ENCODE measurements at places on chromosomes 4 and X.

- no peak for DNase-seq
Measured at GRCh38 chrX:1023676-1024075, 188.8 kb downstream of the CRLF2 start.

GRCh38 chrX:129779086-129779672 is 570 bp upstream of the SASH3 start:
- no peak for DNase-seq

GRCh38 chr4:58514299-58514698 is 1404.1 kb upstream of the IGFBP7 start:
- no peak for DNase-seq

GRCh38 chr4:21307709-21308108 is 607.5 kb downstream of the PACRGL start:
- DNase-seq, result no peak

DNA sequence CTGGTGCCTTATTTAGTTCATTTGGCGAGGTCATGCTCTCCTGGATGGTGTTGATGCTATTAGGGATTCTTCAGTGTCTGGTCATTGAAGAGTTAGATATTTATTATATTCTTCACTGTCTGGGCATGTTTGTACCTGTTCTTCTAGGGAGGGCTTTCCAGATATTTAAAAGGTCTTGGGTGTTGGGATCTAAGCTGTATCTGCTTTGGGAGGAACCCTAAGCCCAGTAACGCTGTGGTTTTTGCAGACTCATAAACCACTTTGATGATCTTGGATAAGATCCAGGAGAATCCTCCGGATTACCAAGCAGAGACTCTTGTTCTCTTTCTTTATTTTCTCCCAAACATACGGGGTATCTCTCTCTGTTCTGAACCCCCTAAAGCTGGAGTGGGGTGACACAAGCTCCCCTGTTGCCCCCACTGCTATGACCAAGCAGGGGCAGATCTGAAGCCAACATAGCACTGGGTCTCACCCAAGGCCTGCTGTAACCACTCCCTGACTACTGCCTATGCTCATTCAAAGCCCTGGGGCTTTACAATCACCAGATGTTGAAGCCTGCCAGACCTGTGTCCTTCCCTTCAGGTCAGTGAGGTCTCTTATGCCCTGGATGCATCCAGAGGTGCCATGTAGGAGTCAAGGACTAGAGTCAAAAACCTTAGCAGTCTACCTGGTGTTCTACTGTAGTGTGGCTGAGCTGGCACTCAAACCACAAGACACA is 187.6 kb downstream of the GUCY2F start:
- no peak for DNase-seq

DNA sequence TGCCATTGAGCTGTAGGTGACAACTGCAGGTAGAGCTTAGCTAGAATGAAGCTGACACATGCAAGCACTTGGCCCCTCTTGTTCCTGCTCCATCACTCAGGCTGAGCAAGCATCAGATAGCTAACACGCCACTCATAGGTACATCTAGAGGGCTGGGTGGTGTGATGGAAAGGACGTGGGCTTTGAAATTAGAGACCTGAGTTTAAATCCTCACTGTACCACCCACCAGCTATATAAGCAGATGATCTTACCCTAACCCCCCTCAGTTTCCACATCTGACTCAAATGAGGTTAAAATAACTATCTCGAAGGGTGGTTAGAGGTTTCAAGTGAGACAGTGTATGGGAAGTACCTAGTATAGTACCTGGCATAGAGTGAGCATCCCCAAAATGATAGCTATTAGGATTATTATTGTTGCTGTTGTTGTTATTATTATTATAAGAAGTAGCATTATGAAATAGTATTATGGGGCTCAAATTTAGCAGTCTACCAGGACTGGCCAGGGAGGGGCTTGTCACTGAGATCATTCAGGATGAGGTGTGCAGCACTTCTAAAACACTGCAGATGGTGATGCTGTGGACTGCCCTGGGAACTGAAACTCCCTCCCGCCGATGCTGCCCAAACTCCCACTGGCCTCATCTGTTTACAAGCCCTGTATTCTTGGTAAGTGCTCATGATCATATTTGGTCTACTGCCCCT is 59.0 kb downstream of the REELD1 start:
- DNase-seq, result no peak

DNA sequence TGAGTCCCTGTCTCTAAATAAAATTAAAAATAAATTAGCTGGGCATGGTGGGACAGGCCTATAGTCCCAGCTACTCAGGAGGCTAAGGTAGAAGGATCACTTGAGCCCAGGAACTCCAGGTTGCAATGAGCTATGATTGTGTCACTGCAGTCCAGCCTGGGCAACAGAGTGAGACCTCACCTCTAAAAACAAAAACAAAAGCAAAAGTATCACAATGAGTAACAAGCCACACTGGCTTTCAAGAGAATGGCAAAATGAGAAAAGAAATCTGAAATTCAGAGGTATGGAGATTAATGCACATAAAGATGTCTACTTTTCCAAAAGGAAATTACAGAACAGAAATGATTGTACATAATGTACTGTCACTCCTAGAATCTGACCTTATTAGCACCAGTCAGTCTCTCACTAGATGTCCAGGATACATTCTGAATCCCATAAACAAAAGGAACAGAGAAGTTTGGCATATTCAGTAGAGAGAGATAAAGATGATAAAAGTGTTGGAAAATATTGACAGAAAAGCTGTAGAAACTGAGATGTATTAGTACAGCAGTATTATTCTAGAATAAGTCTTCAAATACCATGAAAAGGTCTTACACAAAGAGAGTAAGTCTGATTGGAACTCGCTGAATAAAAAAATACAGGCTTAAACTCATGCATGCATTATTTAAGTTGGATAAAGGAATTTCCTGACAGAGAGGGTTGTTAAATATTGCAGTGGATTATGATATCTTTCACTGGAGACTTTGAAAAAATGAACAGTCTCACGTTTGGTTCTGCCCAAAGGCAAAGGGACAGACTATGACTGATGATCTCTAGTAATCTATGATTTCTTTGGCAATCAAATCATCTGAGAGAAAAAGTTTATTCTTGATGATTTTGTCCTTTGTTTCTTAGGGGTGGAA is 102.5 kb downstream of the SH3RF1 start:
- no peak for DNase-seq

DNA sequence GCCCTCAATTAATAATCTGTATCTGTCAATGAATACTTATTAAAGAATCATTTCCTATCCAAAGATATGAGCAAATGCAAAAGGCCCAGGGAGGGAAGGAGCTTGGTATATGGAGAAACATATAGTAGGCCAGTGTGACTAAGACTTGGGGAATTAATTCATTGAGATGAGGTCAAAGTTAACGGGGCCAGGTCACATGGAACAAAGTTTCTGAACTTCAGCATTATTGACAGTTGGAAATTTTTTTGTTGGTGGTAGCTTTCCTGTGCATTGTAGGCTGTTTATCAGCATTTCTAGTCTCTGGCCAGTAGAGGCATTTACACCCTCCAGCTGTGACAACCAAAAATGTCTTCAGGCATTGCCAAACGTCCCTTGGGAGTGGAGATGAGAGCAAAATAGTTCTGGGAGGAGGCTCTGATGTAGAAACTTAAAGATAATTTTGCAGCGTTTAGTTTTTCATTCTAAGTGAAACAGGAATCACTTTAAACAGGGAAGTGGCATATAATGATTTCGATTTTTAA is 202.0 kb downstream of the SLC4A4 start:
- no peak for DNase-seq

DNA sequence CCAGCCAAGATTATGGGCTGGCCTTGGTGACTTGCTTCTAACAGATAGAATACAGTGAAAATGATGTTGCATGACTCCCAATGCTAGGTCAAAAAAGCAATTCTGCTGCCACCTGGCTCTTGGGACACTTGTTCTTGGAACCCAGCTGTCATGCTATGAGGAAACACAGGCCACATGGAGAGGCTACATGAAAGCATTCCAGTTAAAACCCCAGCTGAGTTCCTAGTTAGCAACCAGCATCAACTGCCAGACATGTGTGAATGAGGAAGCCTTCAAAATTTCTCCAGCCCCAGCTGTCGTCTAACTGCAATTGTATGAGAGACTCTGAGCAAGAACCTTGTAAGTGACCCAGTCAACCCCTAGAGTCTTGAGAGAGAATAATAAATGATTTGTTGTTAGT is 105.2 kb upstream of the FGF16 start:
- no peak for DNase-seq

DNA sequence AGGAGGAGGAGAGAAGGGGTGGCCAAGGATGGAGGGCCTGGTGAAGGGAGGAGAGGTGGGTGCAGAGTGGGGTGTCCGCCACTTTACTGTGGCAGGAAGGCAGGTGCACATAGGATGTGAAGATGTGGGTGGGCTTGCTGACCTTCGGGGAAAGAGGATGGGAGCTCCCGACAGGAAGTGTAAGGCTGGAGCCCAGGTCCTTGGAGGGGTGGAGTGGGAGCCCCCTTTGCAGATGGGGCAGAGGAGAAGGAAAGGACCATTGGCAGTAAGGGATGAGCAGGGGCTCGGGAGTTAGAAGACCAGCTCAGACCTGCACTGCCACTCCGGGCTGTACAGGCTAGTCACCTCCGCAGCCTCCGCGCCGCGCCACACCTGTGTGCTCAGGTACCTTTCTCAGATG is 89.5 kb downstream of the EVC start:
- no peak for DNase-seq

DNA sequence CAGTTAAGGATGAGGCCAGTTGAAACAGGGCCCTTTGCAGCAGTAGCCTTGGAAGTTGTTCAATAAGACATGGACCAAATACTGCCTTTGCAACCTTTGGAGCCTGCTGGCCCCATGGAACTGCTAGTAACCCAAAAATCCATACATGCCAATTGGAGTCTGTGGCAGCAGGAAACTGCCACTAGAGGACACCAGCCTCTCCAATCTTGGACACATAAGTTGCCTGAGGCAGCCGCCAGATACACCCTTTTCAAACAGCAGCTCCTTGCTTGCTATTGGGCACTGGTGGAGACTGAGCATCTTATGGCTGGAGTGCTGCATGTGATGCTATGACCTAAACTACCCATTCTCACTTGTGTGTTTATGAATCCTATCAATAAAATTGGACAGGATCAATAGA is 14.8 kb upstream of the LAP3 start:
- no peak for DNase-seq

GRCh38 chr4:6362896-6363295 is 93.2 kb downstream of the WFS1 start:
- DNase-seq, result no peak

DNA sequence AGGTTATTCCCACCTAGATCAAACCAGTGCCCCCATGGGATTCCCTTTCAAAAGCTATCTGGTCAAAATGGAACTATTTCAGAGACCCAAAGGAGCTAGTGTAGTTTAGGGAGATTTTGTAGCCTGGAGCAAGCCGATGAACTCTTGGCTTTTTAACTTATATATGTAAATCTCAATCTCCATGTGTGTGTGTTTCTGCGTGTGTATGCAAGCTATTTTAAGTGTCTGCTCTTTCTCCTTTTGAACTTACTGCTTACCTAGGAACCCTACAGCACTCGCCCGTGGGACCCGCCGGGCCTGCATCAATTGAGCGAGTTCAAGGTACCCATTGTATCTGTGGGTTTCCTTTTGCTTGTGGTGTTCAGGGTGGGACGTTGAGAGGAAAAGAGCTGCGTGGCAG is 10.4 kb downstream of the CSTF2 start:
- DNase-seq, result no peak

- no peak for DNase-seq
Measured at GRCh38 chr4:4800646-4801408, 58.6 kb upstream of the MSX1 start.

DNA sequence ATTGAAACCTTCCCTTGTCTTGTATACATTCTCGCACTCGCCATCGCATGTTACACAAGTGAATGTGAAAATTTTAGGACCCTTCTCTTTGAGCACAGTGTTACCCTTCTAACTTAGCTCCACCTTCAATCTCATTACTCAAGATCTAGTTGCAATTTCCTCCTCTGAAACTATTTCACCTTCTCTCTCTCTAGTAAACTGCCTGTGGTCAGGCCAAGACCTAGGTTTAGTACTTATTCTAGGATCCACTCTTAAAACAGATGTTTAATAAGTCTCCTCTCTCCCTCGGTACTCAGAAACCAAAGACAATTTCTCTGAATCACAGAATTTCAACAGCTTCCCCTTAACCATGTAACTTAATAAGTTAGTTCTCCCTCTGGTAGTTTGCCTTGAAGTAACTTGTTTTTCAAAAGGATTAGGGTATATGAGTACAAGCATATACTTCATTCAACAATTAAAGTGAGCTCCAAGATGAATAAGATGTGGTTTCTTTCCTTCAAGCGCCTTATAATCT is 156.0 kb downstream of the SH3KBP1 start:
- no peak for DNase-seq

DNA sequence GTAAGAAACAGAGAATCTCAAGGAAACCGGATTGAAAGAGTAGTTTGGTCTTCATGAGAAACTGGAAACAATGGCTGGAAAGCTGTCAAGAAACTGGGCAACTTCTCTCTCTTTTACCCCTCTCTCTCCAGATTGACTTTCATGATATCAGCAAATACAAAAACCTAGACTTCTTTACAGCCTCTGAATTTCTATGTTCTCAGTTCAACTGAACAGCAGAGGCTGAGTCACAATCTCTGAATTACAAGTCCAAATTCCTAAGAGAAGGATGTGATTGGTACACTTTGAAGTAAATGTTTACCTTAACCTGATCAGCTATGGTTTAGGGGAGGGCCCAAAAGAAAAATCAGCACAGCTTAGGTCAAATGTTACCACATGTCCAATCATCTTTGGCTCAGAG is 974.9 kb downstream of the RPA4 start:
- DNase-seq, result no peak

DNA sequence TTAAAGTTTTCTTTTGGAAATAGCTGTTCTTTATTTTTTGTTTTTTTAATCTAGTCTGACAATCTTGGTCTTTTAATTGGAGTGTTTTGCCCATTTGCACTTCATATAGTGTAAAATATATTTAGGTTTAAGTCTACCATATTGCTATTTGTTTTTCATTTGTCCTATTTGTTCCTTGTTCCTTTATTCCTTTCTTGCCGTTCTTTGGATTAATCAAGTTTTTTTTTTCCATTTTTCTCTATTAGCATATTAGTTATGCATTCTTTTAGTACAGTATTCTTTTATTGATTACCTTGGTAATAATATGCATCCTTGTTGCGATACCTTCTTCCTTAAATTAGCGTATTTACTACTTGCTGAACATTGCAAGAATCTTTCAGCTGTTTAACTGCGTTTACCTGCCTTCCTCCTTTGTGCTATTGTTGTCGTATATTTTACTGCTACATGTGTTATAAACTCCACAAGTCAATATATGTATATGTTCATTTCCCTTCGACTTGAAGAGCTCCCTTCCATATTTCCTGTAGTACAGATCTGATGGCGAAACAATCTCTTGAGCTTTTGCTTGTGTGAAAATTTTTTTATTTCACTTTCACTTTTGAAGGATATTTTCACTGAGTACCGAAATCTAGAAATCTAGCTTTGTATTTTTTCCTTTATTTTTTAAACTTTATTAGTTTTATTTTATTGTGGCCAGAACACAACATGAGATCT is 23.9 kb upstream of the RNF212 start:
- DNase-seq, result no peak

GRCh38 chr4:105306158-105306781 is 159.6 kb downstream of the TET2 start:
- DNase-seq, result no peak

DNA sequence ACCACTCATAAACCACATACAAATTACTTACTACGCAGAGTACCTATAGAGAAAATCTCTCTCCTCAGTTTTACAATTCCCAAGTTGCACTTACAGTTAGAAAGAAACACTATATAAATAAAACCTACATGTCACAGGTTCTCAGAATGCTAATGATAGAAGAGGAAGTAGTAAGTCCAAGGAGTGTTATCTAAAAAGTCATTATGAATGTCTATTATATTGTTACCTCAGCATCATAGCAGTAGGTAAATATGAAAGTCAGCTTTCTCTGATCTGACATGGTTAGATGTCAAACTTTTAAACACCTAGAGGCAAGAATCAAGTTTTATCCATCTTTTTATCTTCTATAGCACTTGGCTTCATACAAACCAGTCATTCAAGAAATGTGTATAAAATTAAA is 163.2 kb upstream of the FAM241A start:
- DNase-seq, result no peak
